ENCODE measurements at places on chromosomes 11 and 22.
A peak's percentile ranks its signal among the peaks of the same experiment; 100 is the strongest.

- DNase-seq, result no peak
Observed at GRCh38 chr22:25143156-25144076, 56.2 kb upstream of the CRYBB3 start.

DNA sequence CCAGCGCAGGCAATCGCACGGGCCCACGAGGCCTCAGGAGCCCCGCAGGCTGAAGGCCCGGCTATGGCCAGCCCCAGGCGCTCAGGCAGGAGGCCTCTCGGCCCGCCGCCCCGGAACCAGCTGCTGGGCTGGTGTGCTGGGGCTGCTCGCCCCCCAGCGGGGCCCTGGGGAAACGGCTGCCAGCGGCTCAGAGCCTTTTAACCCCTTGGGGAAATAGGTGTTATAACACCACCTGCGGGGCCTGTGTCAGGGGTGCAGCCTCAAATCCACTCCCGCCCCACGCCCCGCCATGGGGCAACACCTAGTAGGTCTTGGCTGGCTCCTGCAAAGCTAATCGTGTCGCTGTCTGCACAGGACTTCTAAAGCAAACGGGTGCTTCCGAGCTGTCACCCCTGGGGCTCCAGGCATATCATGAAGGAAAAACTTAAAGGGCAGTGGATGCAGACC, 237.4 kb downstream of the TTC28 start:
- DNase-seq, result peak; percentile 85

DNA sequence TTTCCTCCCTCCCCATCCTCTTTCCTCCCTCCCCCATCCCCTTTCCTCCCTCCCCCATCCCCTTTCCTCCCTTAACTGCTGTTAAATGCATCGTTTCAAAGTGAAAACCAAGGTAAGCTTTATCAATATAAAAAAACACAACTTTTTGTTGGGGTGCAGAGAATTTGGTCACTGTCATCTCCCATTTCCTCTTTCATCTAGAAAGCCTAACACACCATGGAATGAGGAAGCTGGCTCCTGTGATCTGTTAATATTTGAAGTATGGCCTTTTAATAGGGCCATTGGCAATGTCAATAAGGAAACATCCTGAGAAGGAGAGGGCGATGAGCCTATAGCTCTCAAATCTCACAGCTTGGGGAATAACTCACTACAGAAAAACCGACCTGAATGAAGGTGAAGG, 7.0 kb downstream of the EXPH5 start:
- DNase-seq, result no peak

- DNase-seq, result no peak
Observed at GRCh38 chr22:19957445-19957844, 15.8 kb upstream of the TXNRD2 start.

GRCh38 chr11:66045177-66045639, 3.8 kb downstream of the GAL3ST3 start:
- peak; percentile 86 for DNase-seq
